ENCODE measurements at places on chromosomes 6 and 20.
A peak's percentile ranks its signal among the peaks of the same experiment; 100 is the strongest.

DNA sequence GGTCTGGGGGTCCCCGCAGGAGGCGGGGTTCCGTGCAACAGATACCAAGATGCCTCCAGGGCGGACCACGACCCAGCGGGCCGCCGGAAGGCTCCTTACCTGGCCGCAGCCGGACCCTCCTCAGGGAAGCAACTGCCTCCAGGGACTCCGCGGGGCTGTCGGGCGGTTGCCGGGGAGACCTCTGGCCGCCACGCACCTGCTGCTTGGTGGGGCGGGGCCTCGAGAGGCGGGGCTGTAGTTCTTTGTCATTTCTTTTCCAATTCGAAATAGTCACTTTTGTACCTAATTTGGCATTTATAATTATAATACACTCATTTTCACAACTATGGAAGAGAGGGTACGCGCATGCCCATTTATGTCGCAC is 647 bp downstream of the AK9 start:
- DNase-seq = peak; percentile 22

GRCh38 chr6:106477146-106477545 is 116.6 kb downstream of the CRYBG1 start:
- DNase-seq = no peak

DNA sequence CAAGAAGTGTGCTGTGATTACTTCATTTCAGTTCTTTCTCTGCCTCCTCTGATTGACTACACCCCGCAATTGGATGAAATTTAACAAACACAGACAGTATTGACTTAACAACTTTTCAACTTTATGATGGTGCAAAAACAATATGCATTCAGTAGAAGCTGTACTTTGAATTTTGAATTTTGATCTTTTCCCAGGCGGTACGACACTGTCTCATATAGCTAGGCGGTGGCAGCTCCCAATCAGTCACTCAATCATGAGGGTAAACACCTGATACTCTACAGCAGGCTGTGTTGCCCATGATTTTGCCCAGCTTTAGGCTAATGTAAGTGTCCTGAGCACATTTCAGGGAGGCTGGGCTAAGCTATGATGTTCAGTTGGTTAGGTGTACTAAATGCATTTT is 47.6 kb upstream of the MYLIP start:
- no peak for DNase-seq

GRCh38 chr6:16676376-16676775 is 84.9 kb downstream of the ATXN1 start:
- no peak for DNase-seq

DNA sequence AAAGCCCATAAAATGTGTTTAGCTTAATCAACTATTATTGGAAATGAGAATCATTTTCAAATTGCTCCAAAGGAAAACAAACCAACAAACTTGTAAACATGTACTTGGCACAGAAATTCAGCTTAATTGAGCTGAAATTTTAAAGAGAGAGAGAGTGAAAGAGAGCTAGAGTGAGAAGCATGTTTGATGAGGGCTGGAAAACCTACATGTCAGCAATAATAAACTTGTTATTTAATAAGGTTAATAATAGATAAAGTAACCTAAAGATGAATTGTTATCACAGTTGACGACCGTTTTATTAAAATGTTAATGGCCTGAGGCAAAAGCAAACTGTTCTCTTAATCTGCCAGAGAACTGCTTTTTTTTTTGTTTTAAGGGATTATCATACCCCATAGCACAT is 496.1 kb downstream of the RNF144B start:
- DNase-seq = no peak

- DNase-seq = no peak
Observed at GRCh38 chr6:27237089-27237803, 10.3 kb upstream of the PRSS16 start.

DNA sequence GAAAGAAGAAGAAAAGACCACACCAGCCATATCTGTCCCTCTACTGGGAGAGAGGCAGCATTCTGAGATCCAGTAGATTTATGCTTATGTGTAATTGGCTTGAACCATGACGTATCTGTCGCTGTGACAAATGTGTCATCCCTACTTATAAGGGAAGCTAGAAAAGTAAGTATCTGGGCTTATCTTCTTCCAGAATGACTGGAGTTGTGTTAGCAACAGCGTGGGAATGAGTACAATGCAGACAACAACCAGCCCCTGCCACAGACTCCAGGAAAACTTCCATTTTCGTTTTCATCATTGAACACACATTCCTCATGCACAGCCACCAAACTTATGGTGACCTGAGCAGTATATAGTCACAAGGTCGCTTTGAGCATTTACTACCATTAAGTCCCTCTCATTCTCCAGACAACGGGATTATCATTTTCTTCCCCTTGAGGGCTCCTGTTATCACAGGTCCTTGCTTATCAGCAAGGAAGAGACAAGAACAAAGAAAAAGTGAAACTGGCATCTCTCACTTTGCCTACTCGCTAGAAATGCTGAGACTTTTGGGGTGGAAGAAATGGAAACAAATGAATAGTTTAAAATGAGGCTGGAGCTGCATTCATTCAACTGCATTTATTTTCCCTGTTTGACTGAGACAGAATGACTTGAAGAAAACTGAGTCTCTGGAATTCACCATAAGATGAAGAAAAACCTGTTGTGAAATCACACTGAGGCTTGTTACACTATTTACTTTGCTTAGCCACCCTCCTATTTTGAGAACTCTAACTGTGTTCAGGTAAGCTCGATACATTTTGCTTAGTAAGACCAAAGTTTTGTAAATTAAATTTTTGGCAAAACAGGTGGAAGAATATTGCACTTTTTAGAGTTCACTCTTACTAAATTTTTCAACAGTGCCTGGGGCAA is 149.3 kb upstream of the FOXQ1 start:
- DNase-seq = no peak

GRCh38 chr6:32083812-32084768 is 25.0 kb downstream of the TNXB start:
- DNase-seq = no peak

DNA sequence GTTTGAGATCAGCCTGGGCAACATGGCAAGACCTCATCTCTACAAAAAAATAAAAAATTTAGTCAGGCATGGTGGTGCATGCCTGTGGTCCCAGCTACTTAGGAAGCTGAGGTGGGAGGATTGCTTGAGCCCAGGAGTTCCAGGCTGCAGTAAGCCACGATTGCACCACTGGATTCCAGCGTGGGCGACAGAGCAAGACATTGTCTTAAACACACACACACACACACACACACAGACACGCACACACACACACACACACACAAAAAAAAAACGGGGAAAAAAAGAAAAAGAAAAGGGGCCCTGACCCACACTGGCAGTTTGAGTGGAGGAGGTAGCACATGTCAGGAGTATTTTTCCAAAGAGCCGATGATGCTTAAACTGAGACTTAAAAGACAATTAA is 122.2 kb downstream of the AFG1L start:
- no peak for DNase-seq

DNA sequence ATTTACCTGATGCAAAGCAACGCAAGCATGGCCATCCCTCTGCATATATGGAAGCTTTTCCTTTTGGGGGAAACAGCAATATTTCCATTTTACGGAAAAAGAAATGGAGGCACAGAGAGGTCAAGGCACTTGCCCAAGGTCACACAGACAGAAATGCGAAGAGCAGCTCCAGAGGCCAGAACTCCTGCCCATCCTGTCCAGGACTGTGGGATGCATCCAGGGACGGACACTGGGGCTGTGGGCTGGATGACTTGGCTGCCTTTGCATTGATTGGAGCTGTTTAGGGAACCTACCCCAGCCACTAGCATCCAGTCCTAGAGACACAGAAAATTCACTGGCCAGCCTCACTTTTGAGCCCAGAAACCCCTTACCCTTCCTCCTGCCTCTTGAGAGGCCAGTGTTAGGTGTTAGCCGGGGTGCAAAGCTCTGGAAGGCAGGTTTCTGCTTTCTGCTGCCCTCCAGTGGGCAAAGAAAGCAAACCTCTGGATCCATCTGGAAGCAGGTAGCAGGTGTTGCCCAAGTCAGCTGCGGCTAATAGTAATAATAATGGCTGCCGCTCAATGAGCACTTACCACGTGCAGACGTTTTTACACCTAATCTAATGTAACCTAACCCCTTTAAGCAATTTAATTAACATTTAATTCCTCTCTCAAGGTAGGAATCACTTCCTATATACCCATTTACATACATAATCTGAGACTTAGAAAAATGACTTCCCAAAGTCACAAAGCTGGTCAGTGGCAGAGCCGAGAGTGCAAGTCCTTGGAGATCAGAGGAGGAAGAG is 31.7 kb upstream of the CCN5 start:
- no peak for DNase-seq

DNA sequence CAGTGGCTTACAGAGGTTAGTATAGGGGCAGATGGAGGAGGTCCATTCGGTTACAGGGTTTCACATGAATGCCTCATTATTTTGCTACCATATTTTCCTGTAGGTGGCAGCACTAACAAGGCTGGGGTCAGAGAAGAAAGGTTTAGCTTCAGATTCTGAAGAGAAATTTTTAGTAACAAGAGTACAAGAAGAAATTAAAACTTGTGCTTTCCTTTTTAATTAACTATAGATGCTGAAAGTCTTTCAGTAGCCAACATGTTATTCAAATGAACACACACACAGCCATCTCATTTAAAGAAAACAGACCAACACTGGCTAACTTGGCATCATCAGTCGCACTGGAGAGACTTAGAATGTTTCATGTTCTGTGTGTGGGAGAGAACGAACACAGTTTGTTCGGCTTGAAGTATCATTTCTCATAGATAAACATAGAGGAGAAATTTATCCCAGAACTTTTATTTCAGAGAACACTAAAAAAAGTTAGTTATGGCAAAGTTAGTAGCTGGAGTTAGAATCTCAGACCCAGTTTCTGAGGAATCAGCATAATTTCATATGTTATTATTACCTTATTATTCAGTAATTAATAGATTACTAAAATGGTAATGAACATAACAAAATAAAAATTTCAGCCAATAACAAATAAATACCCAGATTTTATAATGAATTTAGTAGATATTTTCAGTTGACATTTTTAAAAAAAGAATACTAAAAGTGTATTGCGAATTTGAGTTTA is 314.0 kb upstream of the RSPO3 start:
- peak; percentile 4 for DNase-seq

Measured in gastrocnemius medialis (tissue), 4 donors.